ENCODE measurements at places on chromosomes 12 and 14. TPM values are rescaled to one million over a fixed set of nuclear protein-coding genes. Genes with fewer than 3 reads are reported as not detected.

GRCh38 chr14:90382491-90383125, 14.2 kb upstream of the CALM1 start:
- H3K4me3 ChIP-seq, result no peak overlapping the region
- no peaks in the 10 kb centered on the region for H3K27me3 ChIP-seq
- no peaks in the 10 kb centered on the region for H3K36me3 ChIP-seq
- peak overlapping the region; percentile 86 for H3K27ac ChIP-seq

GRCh38 chr12:127012109-127012508, 1254.9 kb upstream of the TMEM132C start:
- no peak overlapping the region for H3K27ac ChIP-seq
- H3K27me3 ChIP-seq, result no peaks in the 10 kb centered on the region
- no peak for DNase-seq
- H3K4me3 ChIP-seq, result no peak overlapping the region

DNA sequence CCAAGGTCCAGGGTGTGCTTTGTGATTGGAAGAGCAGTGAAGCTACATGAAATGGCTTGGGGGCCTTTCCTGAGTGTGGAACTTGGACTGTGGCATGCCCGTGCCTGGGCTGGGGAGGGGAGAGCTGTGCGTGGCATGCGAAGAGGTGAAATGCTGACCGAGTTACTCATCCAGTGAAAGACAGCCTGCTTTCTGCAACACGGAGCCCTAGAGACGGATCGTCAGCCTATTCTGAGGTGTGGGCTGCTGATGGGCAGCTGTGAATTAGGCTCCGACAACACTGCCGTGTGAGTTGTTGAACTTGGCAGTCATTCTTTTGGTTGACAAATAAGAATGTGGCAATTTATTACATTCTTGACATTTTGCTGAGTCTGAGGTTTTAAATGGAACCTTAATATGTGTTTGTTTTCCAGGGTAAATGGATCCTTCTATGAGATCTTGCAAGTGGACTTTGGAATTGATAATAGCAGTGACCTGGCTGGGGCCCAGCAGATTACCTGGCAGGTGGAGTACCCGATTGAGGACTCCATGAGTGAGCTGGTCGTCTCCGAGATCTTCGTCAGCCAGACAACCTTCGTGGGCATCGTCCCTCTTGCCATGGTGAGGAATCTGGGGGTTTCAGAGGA, 453.9 kb downstream of the AACS start:
- no peaks in the 10 kb centered on the region for H3K4me1 ChIP-seq
- H3K36me3 ChIP-seq, result peaks cover 44% of the 10 kb centered on the region
- H3K27me3 ChIP-seq, result no peaks in the 10 kb centered on the region
- no peak for DNase-seq
- no peak overlapping the region for H3K27ac ChIP-seq
- no peak overlapping the region for H3K4me3 ChIP-seq

DNA sequence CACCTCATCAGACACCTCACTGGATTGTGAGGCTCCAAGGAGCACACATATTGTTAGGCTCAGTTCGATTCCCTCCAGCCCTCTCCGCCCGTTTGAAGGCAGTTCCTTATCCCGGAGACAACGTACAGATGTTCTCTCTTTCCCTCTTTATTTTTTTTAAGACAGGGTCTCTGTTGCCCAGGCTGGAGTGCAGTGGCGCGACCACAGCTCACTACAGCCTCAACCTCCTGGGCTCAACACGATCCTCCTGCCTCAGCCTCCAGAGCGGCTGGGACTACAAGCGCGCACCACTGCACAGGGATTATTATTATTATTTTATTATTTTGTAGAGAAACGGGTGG, 718 bp upstream of the TROAP start:
- H3K27me3 ChIP-seq, result no peaks in the 10 kb centered on the region
- no peak for DNase-seq
- H3K4me3 ChIP-seq, result peak overlapping the region; percentile 100
- no peak overlapping the region for H3K27ac ChIP-seq
- no peaks in the 10 kb centered on the region for H3K4me1 ChIP-seq
- H3K36me3 ChIP-seq, result peaks cover 34% of the 10 kb centered on the region

GRCh38 chr12:27900920-27901879, 71.3 kb downstream of the PTHLH start:
- peaks cover 8% of the 10 kb centered on the region for H3K36me3 ChIP-seq
- no peak for DNase-seq
- 0 out of 2 replicates have a peak, but pooled peaks cover under 1% of the 10 kb centered on the region for H3K4me1 ChIP-seq
- H3K27me3 ChIP-seq, result no peaks in the 10 kb centered on the region
- no peak overlapping the region for H3K4me3 ChIP-seq

DNA sequence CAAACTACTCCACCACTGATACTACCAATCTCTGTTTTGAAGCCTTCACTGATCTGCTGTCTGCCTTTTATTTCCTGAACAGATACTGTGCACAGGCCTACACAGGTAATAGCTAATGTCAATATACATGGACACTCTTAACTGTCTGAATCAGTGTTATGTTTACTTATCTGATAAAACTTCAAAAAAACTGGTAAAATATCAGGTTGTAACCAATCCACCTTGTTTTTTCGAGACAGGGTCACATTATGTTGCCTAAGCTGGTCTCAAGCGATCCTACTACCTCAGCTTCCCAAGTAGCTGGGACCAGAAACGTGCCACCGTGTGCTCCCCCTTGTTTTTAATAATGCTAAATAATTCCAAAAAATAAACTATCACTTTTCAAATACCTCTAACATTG, 43.5 kb downstream of the HECTD1 start:
- no peak overlapping the region for H3K4me3 ChIP-seq
- DNase-seq, result no peak
- H3K27me3 ChIP-seq, result no peaks in the 10 kb centered on the region
- no peaks in the 10 kb centered on the region for H3K4me1 ChIP-seq

DNA sequence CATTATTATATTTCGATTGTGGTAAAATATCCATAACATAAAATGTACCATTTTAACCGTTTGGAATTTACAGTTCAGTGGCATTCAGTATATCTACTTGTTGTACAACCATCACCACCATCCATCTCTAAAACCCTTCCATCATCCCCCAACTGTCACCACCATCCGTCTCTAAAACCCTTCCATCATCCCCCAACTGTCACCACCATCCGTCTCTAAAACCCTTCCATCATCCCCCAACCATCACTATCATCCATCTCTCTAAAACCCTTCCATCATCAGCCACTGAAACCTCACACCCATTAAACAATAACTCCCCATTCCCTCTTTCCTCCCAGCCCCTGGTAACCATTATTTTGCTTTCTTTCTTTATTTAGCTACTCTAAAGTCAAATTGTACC, 144.2 kb upstream of the EEA1 start:
- no peaks in the 10 kb centered on the region for H3K27me3 ChIP-seq
- peaks cover 4% of the 10 kb centered on the region for H3K4me1 ChIP-seq
- no peak for DNase-seq
- H3K27ac ChIP-seq, result no peak overlapping the region
- no peak overlapping the region for H3K4me3 ChIP-seq

- no peaks in the 10 kb centered on the region for H3K27me3 ChIP-seq
- H3K4me3 ChIP-seq, result no peak overlapping the region
- no peak overlapping the region for H3K27ac ChIP-seq
- DNase-seq, result no peak
- H3K36me3 ChIP-seq, result no peaks in the 10 kb centered on the region
Measured at GRCh38 chr12:11798856-11799501, 149.5 kb downstream of the ETV6 start.

GRCh38 chr14:80117876-80118275, 93.4 kb downstream of the DIO2 start:
- H3K27me3 ChIP-seq, result no peaks in the 10 kb centered on the region
- peaks cover 11% of the 10 kb centered on the region for H3K36me3 ChIP-seq

- no peak overlapping the region for H3K27ac ChIP-seq
- no peak overlapping the region for H3K4me3 ChIP-seq
- no peaks in the 10 kb centered on the region for H3K27me3 ChIP-seq
- H3K4me1 ChIP-seq, result no peaks in the 10 kb centered on the region
- H3K36me3 ChIP-seq, result no peaks in the 10 kb centered on the region
Measured at GRCh38 chr12:90338365-90338764, 616.6 kb downstream of the CCER1 start.

DNA sequence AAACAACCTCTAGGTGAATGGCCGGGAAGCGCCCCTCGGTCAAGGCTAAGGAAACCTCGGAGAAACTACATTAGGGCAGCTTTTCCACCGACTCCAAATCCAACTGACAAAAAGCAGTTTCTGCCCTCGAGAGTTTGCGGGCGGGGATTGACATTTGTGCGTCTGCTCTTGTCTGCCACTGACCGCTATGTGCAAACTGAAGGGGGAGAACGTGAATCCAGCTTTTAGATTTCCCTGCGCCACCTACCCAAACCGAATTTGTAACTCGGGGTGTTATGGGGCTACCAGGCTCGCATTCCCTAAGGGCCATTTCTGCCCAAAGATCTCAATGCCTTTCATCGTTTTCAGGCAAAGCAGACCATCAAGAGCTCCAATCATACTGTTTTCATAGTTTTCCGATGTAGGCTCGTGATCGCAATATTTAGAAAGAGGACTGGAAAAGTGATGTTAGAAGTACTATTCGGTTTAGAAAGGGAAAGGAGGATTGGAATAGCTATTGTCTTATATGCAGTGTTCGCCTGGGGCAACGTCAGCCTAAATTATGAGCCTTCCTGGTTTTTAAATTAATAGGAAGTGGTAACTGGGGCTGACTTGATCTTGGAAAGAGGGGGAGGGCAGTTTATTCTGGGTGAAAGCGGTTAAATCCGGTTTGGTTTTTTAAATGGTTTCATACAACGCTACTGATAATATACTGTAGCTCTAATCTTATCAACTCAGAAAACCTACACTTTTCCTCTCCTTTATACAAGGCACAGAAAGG, 45.4 kb downstream of the BCAT1 start:
- H3K4me3 ChIP-seq, result peak overlapping the region; percentile 80
- peaks cover 2% of the 10 kb centered on the region for H3K4me1 ChIP-seq
- peaks cover 17% of the 10 kb centered on the region for H3K36me3 ChIP-seq
- H3K27me3 ChIP-seq, result no peaks in the 10 kb centered on the region
- no peak overlapping the region for H3K27ac ChIP-seq

DNA sequence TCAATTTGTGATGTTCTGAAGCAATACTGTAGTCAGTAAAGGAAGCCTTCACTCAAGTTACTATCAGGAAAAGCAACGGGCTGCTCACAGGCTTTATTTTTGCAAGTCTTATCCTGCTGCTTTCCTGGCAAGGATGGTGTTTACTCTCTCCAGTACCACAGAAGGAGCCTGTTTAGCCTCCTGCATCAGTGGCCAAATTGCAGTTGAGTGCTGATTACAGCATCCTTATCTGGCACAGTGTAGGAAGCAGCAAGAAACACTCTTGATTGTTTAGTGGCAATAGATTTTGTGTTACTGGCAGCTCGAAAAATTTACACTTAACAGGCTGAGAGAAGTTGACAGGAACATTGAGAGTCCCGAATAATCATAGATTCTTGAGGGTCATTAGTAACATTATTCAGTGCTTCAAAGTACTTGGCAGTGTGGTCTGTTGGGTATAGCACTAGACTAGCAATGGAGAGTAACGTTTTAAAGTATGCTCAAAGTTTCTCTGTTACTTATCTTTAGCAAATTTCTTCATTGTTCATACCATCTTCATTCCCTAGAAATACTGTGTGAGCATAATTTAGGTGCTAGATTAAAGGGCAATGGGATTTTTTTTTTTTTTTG, 11.7 kb downstream of the TULP3 start:
- H3K4me3 ChIP-seq, result no peak overlapping the region
- DNase-seq, result no peak
- no peaks in the 10 kb centered on the region for H3K4me1 ChIP-seq
- no peaks in the 10 kb centered on the region for H3K36me3 ChIP-seq
- H3K27ac ChIP-seq, result no peak overlapping the region

DNA sequence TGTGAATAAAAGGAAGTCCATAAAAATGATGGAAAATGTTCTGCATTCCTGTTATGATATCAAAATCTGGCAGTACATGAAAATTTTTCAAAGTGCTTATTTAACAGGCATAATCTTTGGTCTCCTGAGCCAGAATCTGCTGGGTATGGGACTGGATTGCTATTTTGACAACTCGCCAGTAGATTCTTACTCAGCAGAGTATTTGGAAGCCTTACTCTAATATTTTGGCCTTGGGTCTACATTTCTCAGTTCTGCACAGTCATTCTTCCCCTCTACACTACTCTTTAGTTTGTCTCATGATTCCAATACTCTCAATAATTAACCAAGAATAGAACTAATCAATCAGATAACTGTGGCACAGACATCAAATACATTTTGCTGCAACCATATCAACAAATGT, 1.1 kb upstream of the SLCO1B1 start:
- peaks cover 2% of the 10 kb centered on the region for H3K36me3 ChIP-seq
- H3K27me3 ChIP-seq, result no peaks in the 10 kb centered on the region
- H3K27ac ChIP-seq, result no peak overlapping the region
- no peak for DNase-seq
- H3K4me1 ChIP-seq, result no peaks in the 10 kb centered on the region

- no peaks in the 10 kb centered on the region for H3K36me3 ChIP-seq
- no peak for DNase-seq
- no peak overlapping the region for H3K27ac ChIP-seq
Measured at GRCh38 chr14:67463900-67464299, 24.6 kb downstream of the TMEM229B start.

DNA sequence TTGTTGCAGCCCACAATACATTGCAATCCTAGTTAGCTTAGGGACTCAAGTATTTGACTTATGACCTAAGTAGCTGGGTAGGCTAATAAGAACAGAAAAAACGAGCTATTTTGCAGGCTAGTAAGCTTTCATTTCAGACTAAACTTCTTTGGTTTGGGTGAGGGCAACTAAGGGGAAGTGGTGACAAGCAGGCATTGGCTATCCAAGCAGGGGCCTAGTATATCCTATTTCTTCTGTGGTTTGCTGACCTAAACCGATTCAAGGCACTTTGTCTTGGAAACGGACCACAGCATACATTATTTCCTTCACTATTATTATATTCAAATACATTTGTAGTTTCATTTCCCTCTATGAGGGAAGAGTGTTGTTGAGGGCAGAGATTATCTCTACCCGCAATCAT, 21.6 kb upstream of the SLC5A8 start:
- H3K4me3 ChIP-seq, result no peak overlapping the region
- DNase-seq, result no peak
- no peaks in the 10 kb centered on the region for H3K36me3 ChIP-seq
- H3K27me3 ChIP-seq, result no peaks in the 10 kb centered on the region
- H3K27ac ChIP-seq, result no peak overlapping the region
- H3K4me1 ChIP-seq, result no peaks in the 10 kb centered on the region

DNA sequence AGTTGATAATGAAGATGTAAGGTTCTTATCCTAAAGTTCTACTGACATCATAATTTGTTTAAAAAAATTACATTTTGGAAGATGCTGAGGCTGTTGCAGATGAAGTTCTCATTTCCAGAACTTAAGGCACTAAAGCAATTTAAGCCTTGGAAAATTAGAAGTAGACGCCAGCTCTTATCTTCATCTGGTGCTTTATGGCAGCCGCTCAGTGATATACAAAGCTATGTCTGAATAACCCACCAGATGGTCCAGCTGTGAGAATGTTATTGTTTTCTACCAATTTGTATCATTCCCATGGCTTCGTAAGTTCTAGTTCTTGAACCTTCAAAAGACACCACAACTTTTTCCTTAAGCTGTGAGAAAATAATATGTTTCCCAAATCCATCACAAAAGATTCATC, 212.1 kb upstream of the ARID2 start:
- no peaks in the 10 kb centered on the region for H3K27me3 ChIP-seq
- H3K36me3 ChIP-seq, result peaks cover 2% of the 10 kb centered on the region
- DNase-seq, result no peak
- H3K27ac ChIP-seq, result no peak overlapping the region

GRCh38 chr14:40694023-40694422, 912.7 kb upstream of the LRFN5 start:
- H3K27me3 ChIP-seq, result no peaks in the 10 kb centered on the region
- no peak overlapping the region for H3K27ac ChIP-seq
- no peak for DNase-seq
- no peak overlapping the region for H3K4me3 ChIP-seq

The TRIM9 gene
- 0.98 TPM for total RNA-seq

The IRF2BPL gene
- total RNA-seq, result 60.1 TPM

The FOXA1 gene
- total RNA-seq, result 0.07 TPM

The AQP2 gene
- total RNA-seq, result not detected

The TRHDE gene
- total RNA-seq, result 1.0 TPM

The PFDN5 gene
- 285 TPM for total RNA-seq

The EML1 gene
- 16.7 TPM for total RNA-seq

All from H9 (cell line).